ENCODE measurements at places on chromosomes 13 and 19. TPM values are rescaled to one million over a fixed set of nuclear protein-coding genes. Genes with fewer than 3 reads are reported as not detected.

RFX1 gene
- 5.9 TPM for total RNA-seq

KCNJ14 gene
- 1.7 TPM for total RNA-seq

CCDC194 gene
- not detected for total RNA-seq

CGB8 gene
- 4.1 TPM for total RNA-seq

ZNF730 gene
- not detected for total RNA-seq

SLC5A5 gene
- total RNA-seq: 0.20 TPM

AXL gene
- 97.4 TPM for total RNA-seq

NBEA gene
- 1.7 TPM for total RNA-seq

MRPS31 gene
- total RNA-seq: 12.7 TPM

Measured in A549 treated with ZK216348 at 1 μM for 4 hours (cell line).